ENCODE measurements at places on chromosomes 11 and 22. TPM values are rescaled to one million over a fixed set of nuclear protein-coding genes. Genes with fewer than 3 reads are reported as not detected.

- DNase-seq = no peak
These were observed 1.6 kb downstream of the TP53AIP1 start for GRCh38 chr11:128941110-128941509.

- DNase-seq = no peak
These were observed 670 bp downstream of the NEFH start for GRCh38 chr22:29480512-29481264.

The MAJIN gene
- 0.78 TPM for total RNA-seq

GRCh38 chr22:27885977-27886842 lies 32.8 kb downstream of the PITPNB start:
- DNase-seq = peak; percentile 64

DNA sequence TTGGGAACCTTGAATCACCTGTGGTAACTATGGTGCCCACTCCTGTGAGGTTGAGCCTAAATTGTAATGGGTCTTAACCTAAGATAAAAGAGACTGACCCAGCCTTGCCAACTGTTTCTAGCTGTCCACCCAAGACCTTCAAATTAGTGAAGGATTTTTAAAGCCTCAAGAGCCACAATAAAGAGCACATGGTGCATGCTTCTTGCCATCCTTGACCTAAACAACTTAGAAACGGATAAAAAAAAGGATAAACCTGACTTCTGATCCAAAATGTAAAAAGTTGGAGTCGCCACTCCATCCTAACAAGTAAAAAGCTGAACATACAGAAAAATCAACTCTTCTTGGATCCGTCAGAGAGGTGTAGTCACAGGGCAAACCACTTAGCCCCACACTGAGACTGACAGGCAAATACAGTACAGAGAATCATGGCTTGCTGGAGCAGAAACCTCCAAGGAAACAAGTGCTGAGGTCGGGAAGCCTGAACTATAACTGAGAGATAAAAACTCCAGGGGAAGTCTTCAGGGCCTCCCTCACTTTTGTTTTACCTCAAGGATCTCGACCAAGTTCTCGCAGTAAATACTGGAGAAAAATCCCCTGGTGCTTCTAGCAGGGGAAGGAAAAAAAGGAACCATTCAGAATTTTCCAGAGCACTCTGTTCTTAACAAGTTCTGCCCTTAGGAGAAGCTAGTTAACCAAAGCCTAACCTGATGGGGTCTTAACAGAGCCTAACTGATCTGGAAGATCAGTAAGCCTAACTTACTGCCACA lies 16.3 kb downstream of the ENTHD1 start:
- no peak for DNase-seq

DNA sequence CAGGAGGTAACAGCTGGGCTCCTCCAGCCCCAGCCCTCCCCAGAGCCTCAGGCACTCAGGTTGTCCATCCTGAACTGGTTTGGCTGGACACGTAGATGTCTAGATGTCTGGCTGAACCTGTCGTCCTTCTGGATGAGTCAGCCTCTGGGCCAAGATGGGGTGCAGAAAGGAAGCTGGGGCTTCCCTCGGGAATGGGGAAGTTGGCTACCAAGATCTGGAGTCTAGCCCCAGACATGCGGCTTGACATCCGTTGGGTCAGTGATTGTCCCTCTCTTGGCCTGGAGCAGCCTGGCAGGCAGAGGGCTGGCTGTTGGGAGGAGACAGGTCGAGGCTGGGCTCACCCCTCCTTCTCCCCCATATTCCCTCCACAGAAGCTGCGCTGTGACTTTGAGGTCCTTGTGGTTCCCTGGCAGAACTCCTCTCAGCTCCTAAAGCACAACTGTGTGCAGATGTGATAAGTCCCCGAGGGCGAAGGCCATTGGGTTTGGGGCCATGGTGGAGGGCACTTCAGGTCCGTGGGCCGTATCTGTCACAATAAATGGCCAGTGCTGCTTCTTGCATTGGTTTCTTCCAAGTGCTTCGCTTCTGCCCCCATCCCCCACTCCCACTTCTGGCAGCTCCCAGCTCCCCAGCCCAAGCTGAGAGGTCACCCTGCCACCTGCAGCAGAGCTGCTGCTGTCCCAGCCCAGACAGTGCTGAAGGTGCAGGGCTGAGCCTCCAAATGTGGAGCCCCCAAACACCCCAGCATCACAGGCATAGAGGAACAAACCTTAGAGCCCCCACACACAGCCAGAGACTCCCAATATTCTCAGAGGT lies 1.3 kb downstream of the CST6 start:
- DNase-seq = no peak

- DNase-seq = no peak
These were observed 165.0 kb downstream of the GRIA4 start for GRCh38 chr11:105774899-105775298.
